ENCODE measurements at places on chromosomes 2 and 18.

GRCh38 chr2:135494503-135494902 is 36.5 kb downstream of the ZRANB3 start:
- DNase-seq = peak; percentile 59

DNA sequence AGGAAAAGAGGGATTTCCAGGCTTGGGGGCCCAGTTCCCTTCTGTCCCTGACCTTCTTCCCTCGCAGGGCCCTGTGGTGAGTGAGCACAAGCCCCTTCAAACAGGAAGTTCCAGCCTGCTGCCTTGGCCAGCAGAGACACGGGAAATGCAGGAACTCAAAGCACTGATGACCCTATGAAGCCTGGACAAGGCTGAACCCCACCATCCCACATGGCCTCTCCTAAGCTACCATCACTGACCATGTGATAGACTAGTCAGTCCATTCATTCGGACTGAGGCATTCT is 196.4 kb downstream of the TNS1 start:
- no peak for DNase-seq

DNA sequence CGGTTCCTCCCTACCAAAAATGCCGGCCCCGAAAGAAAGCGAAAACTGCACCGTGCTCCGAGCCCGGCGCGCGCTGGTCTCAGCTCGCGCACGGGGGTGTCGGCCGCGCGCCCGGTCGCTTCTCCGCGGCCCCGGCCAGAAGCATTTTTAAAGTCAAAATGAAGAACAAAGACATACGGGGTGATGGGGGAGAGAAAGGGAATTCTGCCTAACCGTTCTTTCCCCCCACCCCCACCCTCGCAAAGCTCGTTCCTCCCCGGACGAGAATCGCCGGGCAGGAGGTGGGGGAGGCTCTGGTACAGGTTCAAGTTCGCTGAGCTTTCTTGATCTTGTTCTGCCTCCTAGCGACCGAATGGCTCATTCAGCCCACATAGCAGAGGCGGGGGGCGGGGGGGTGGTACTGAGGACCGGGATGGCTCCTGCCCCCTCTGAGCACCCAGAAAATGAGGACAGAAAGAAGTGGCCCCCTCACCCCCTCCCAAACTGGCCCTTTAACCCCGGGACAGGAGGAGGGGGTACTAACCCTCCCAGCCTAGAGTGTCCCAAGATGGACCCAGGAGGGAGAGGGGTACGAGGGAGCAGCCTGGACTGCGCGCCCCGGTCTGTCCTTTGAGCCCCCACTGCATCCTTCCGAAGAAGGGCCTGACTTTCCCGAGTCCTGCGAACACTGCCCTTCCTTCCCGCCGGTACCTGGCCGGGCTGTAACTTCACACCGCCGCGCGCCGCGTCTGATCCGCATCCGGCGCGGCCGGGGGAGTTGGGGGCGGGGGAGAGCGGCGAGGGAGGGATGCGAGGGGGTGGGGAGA is 3.1 kb downstream of the BCL11A start:
- DNase-seq = peak; percentile 56

GRCh38 chr2:149223472-149224095 is 106.8 kb upstream of the LYPD6 start:
- DNase-seq = no peak

DNA sequence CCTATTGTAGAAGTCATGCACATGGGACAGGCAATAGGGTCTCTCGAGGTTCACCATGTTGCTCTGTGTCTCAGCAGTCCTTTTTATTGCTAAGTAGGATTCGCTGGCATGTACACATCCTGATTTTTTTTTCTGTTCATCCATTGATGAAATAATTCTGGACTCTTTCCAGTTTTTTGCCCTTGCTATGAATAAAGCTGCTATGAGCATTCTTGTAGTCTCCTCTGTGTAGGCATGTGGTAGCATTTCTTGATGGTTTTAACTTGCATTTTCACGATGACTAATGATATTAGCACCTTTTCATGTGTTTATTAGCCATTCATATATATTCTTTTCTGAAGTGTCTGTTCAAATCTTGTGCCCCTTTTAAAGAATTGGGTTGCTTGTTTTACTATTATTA is 65.8 kb upstream of the EDAR start:
- DNase-seq = no peak

GRCh38 chr2:85760371-85760770 is 6.6 kb downstream of the ATOH8 start:
- DNase-seq = no peak

GRCh38 chr2:112021781-112022231 is 33.3 kb upstream of the TMEM87B start:
- DNase-seq = peak; percentile 36

DNA sequence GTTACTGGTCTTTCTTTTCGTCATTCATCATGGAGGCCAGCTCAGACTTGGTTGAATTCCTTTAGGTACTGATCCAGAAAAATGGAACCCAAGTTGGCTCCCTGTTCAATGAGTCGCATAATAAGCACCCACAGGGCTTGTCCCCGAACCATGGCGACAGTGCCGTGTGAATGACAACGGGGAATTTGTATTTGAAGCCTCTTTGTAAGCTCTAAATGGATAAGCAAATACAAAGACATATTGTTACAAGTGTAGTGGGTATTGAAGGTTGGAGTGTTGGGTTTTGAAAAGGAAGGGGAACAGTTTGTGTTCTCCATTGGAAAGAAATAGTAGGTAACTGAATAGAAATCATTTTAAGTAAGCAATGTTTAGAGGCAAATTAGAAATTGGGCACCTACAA is 288.9 kb downstream of the SLC4A3 start:
- no peak for DNase-seq

GRCh38 chr2:180291060-180291459 is 284.0 kb upstream of the CWC22 start:
- DNase-seq = peak; percentile 90

- peak; percentile 80 for DNase-seq
Observed at GRCh38 chr2:25105336-25106085, 62.9 kb downstream of the POMC start.

GRCh38 chr2:3196716-3197115 is 180.9 kb downstream of the EIPR1 start:
- DNase-seq = no peak

- peak; percentile 94 for DNase-seq
Observed at GRCh38 chr2:228768818-228769217, 502.3 kb downstream of the PID1 start.

- DNase-seq = no peak
Observed at GRCh38 chr2:239222706-239223309, 178.0 kb downstream of the HDAC4 start.

GRCh38 chr2:67311536-67311935 is 85.6 kb upstream of the ETAA1 start:
- peak; percentile 90 for DNase-seq

DNA sequence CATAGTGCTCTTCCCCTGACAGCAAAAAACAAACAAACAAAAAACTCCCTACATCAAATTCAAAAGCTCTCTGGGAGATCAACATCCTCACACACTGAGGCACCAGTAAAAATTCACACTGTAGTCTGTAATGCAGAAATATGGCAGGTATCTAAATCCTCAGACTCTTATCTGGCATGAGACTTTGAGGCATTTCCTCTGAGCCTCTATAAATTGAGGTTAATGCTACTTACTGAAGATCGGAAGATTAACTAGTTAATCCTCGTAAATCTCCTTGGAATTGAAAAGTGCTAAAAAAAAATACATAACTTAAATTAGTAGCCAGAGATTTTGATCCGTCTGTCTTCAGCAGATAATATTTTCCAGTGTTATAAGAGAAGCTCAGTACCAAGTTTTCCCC is 65.0 kb downstream of the AP1S3 start:
- DNase-seq = no peak
